Retina (tissue), 1 donor: ENCODE measurements at places on chromosomes 12 and 14.

- no peak for DNase-seq
Measured at GRCh38 chr14:38000340-38000739, 207.4 kb upstream of the SSTR1 start.

DNA sequence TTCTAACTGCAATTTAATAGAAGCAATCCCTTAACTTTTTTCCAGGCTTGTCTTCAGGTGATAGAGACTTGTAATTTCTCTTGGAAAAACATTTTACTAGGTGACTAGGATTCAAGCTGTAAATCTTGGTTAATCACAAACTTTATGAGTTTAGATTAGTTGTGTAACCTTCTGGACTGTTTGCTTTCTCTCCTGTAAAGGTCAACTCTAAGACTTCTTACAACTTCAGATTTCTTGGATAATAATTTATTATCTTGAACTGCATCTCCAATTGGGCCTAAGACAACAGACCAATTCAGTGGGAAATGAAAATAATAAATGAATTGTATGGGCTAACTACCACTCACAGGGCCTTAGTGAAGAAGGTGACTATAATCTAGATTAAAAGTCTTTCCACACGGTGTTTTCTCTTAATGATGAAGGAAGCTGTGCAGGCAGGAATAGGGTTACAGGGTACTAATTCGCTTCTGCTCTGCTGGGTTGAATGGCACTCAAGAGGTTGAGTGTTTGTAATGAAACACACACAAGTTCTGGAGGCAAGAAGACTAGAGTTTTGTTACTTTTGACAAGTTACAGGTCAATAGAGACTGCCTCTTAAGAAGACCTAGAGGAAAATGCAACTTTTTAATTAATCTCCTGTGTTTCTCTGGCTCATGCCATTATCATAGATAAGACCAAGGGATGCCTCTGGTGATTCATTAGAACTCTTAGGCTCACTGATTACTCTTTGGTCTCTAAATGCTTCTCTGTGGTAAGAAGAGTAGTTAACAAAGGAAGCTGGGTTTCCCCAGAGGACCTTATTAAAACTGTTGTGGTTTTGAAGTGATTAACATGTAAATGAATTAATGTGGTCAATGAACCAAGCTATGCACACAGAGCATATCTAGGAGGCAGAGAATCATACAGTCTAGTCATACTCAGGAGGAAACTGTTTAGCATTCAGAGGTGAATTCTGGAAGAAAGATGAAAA, 30.0 kb upstream of the OR4E1 start:
- peak; percentile 24 for DNase-seq

DNA sequence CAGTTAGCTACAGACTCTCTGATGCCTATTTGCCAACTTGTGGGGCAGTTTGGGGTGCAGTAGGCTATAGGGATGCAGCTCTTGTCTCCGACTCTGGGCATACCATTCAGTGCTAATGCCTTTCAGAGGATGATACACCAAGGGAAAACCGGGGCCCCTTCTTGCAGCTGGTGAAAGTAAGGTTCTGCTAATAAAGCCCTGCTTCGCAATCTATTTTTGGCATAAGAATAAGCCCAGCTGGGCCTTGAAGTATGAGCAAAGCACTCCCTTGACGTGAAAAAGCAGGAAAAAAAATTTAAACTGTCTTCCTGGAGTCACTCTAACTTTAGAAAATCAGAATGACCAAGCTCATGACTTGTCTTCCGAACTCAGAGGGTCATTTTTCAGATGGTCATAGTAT, 124.1 kb upstream of the RBM19 start:
- DNase-seq = no peak

DNA sequence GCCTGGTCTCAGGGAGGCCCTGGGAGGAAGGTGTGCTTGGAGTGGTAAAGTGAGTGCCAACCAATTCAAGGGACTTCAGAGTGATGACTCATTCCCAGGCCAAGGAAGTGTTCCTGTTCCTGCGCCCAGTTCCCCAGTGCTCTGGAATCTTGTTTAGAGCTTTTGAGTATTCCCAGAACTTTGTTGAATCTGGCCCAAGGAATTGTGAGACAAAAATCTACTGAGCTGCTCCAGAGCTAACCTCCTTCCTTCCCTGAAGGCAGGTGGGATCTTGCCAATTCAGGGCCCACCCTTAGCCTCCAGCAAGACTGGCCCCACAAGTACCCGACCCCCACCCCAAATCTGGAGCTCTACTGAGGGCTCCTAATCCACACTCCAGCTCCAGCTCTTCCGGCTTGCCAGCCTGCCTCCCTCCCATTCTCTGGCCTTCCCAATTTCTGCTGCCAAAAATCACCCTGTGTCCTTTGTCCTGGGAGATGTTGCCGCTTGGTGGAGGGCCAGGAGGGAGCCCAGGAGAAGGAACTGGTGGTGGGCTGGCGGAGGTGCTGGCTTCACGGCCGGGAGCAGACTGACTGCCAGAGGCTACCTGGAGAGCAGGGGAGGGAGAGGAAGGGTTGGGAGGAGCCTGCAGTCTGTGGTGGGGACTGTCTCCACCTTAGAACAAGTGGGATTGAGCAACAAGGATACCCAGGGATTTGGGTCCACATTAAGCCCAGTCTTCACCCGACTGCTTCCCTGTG, 2.0 kb upstream of the ATN1 start:
- DNase-seq = peak; percentile 75

DNA sequence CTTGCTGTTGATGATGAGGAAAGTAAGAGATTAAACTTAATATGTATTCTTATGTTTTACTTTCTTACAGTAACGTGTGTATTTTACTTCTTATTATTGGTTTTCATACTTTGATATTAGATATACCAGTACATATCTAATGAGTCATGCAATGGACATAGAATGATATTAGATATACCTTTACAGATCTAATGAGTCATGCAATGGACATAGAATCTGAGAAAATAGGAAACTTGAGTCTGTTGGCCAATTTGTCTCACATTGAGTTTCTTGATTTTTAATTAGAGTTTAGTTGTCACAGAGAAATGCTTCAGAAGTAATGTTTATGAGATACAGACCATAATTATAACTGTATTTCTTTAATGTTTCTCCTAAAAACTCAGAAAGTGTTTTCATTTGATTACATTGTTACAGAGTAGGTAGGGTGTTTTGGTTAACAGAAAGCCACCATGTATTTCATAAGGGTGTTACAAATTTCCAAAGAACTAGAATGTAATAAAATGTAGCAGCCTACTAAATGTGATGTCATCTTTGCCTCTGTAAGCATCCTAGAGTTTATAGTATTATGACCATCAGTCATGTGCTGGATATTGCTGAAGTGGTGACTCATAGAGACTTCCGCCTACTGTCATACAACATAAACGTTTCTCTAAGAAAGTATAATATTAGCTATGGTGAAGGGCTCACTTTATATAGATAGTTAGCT, 3.0 kb downstream of the GAS2L3 start:
- no peak for DNase-seq

DNA sequence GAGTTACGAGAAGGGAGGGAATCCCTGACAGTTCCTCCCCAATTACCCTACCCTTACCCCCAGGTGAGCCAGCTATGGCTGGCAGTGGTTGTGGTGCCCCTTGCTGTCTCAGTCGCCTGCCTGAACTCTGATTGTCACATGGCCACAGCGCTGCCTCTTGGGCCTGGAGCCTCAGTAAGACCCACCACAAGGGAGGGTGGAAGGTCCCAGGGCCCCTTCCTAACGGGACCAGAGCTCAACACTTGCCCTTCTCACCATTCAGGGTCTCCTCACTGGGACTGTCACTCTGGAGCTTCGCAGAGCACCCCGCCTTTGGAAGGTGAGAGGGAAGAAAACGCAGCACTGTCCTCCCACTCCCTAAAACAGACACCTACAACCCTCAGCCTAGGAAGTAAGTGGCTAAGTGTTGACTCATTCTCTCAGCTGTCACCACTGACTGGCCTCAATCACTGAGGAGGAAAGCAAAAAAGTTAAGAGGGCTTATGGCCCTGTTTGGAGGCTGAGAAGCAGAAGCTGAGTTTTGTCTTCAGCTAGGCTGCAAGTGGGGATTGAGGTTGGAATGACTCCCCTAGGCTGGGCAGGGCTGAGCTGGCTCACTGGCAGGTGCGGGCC, 1.0 kb downstream of the TMEM253 start:
- no peak for DNase-seq

- peak; percentile 56 for DNase-seq
Measured at GRCh38 chr12:27821259-27821973, 41.4 kb upstream of the MANSC4 start.

- no peak for DNase-seq
Measured at GRCh38 chr12:112261559-112261958, 120.7 kb downstream of the HECTD4 start.

DNA sequence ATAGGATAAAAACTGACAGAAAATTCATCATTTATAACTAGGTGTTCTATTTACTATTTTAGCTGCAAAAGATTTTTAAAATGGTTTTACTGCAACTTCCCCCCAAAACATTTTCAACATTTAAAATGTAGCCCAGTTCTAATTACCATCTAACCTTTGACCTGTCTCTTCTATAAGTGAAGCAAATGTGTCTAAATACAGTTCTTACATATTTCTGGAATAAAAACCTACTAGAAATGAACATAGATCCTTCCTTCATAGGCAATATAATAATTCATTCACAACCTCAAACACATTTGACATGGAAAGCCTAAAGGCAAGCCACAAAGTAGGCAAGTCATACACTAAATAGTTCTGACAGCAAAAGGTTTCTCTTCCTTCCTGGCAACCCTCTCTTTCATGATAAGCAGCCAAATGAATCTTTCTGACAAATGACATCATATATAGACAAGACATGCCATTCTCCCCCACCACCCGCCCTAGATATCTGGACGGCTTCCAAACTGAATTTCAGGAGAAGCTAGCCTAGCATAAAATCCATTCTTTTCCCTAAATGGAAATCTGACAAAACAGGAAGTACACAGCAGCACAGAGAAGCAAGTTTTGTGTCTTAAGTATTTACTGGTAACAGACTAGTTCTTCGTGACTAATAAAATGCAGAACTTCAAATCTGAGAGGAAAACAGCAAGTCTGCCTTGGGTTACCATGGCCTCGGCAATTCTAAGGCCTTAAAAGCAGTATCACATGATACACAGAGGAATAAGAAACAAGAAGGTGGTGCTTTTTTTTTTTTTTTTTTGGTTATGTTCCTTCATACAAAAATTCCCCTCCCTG, 17.2 kb upstream of the ARID4A start:
- DNase-seq = peak; percentile 39

- no peak for DNase-seq
Measured at GRCh38 chr14:103131580-103131979, 8.3 kb downstream of the TNFAIP2 start.

DNA sequence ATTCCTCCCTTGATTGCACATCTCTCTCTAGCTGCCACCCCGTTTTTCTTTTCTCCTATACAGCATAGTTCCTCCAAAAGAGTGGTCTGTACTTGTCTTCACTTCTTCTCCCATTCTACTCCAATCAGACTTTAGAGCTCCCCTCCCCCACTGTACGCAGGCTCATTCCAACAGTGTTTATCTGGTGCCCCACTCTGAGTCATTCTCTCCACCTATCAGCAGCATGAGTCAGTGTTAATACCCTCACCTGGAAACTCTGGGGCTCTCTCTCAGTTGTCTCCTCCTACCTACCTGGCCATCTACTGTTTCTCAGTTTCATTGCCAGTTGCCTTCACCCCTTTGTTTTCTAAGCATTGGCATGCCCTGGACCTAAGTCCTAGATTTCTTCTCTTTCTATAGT, 175.1 kb upstream of the ARHGAP5 start:
- DNase-seq = no peak

- no peak for DNase-seq
Measured at GRCh38 chr12:47188576-47189441, 109.0 kb upstream of the AMIGO2 start.

DNA sequence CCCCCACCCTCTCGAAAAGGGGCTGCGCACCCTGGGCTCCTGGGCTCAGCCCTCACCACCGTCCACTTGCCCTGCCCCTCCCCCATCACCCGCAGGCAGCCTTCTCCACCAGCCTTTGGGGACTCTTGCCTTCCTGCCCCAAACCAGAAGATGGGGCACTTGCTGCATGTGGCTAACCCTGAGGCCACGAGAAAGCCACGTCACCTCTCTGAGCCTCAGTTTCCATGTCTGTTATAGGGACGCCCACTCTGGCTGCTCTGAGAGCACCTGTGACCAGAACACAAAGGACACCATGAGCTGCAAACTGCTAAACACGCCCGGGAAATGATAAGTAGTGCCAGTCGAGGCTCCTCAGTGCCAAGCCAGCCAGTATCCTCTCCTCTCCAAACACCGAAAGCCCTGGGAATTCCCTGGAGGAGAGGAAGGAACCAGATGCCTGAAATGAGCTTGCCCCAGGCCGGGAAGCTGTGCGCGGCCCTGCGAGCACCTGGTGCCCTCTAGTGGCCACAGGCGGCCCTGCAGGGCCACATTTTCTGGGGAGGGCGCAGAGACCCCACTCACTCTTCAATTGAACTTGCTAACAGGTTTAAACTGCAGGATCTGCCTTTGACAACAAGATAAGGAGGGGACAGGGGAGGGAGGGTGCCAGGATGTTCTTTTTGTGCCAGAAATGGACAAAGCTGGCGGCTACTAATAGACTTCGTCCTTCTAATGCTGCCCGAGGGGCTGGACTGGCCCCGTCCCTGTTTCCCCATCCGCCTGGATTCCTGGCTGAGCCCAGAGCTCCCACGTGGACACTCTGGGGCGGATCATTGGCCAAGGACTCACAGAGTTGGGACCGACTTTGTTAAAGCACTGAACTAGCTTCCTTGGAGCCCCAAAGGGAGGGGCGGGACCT, 10.2 kb upstream of the SERPINA9 start:
- peak; percentile 91 for DNase-seq

GRCh38 chr14:76194327-76194726, 42.6 kb downstream of the GPATCH2L start:
- DNase-seq = no peak

GRCh38 chr14:60204843-60205774, 39.9 kb upstream of the DHRS7 start:
- peak; percentile 38 for DNase-seq

DNA sequence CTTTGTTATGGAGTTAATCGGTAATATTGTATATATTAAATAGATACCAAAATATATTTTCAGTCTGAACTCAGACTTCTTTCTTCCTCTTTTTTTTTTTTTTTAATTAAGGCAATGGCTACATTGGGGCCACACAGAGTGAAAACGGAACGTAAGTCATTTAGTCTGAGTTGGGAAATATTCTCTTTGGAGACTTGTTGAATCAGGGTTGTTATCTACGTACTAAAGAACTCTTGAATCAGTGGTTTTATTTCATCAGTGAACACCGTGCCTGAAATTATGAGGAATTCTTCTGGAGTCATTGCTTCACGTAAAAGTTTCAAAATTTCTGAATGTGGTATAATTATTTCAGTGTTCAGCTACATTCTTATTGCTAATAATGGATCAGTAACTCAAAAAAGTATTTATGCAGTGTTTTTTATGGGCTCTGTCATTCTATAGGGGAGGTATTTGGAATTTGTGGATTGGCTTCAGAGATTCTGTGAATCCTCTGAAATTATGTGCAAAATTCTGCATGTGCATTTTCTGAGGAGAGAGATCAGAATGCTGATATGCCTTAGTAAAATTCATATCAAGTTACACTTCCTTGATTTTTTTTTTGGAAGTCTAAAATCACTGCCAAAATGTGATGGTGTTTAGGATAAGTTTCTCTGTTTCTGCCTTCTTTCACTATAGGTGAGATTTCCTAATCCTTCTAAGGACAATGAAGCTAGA, 39.6 kb downstream of the BRMS1L start:
- no peak for DNase-seq
